ENCODE measurements at places on chromosomes 1 and 21.

GRCh38 chr1:170932236-170932635, 3.1 kb upstream of the MROH9 start:
- no peak for DNase-seq

- no peak for DNase-seq
These were observed 22.6 kb upstream of the TRABD2B start for GRCh38 chr1:48019714-48020315.

DNA sequence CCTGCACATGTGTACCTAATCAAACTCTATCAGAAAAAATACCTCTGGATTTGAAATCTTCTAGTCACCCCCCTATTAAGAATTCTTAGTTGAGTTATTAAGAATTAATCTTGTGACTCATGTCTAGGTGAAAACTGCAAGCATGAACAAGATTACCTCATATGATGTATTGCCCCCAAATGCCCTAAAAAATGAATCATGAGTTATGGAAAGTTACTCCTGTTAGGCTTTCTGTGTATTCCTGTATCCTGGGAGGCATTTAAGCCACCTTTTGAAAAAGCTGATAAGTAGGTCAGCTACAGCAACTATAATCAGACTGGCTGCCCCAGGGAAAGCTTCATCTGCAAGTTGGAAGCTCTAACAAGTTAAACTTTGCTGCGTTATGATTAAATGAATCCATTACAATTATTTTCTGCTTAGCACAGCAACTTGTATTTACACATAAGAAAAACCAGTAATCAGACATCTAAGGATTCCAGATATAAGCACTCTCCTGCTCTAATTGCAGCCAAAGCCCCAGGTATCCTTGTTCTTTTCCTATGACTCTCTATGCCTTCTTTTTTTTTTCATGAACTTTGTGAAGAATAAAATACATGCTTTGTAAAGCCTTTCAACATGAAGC, 147.7 kb downstream of the NTPCR start:
- DNase-seq: no peak

DNA sequence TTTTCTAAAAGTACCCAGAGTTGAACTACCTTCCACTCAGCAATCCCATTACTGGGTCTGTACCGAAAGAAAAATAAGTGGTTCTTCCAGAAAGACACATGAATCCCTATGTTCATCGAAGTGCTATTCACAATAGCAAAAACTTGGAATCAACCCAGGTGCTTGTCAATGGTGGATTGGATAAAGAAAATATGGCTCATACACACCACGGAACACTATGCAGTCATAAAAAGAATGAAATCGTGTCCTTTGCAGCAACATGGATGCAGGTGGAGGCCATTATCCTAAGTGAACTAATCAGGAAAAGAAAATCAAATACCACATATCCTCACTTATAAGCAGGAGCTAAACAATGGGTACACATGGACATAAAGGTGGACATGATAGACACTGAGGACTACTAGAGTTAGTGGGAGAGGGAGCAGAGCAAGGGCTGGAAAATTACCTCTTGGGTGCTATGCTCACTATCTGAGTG, 32.9 kb upstream of the JUN start:
- no peak for DNase-seq

DNA sequence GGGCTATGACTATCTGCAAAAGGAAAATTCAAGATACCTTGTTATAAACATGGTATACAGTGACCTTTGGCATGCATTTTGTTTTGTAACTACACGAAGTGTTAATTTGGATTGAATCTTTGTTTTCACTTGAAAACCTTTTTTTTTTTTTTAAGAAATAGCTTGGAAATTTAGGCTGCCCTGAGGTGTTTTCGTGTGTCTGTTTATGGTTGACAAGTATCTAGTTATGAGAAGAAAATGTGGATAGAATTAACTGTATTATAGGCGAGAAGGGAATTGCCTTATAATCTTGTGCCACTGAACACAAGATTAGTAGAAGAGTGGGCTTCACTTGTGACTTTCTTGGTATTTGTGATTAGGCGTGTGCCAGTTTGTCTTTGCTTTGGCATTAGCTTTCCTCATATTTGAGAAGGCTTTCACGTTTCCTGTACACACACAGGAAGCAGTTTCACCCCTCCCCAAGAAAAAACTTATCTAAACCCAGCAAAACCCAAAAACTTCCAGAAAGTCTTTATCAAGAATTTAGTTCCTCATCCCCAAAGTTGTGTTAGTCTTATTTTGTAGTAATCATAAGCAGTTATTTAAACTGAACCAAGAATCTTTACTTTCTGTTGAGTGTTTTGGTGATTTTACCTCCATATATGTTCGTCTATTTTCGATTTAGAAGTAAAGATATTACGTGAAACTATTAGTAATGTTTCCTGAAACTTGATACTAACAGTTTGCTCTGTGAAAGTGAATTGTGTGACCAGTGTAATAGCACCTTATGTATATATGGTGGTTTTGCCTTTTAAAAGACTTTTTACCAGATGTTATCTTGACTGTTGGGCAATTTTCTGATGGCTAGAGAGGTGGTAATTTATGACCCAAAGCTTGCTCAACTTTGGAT, 3.8 kb downstream of the DYRK1A start:
- DNase-seq: no peak

DNA sequence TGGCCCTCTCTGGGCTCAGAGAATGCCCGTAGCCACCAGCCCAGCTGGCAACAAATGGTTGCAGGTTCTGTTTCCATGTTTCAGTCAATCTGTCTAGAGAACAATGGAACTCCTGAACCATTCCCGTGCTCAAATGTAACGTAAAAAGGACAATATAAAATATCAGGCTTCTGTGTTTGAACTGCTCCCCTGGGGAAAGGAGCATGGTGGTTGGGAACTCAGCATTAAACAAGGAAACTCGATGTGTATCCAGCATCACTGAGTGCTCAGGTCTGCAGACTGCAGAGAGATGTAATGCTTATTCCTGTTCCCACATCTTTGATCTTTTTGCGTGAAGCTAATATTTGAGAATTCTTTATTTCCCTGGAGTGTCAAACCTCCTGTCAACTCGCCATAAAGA, 326.5 kb downstream of the KIF26B start:
- no peak for DNase-seq

GRCh38 chr1:117244971-117245370, 34.2 kb upstream of the VTCN1 start:
- no peak for DNase-seq

DNA sequence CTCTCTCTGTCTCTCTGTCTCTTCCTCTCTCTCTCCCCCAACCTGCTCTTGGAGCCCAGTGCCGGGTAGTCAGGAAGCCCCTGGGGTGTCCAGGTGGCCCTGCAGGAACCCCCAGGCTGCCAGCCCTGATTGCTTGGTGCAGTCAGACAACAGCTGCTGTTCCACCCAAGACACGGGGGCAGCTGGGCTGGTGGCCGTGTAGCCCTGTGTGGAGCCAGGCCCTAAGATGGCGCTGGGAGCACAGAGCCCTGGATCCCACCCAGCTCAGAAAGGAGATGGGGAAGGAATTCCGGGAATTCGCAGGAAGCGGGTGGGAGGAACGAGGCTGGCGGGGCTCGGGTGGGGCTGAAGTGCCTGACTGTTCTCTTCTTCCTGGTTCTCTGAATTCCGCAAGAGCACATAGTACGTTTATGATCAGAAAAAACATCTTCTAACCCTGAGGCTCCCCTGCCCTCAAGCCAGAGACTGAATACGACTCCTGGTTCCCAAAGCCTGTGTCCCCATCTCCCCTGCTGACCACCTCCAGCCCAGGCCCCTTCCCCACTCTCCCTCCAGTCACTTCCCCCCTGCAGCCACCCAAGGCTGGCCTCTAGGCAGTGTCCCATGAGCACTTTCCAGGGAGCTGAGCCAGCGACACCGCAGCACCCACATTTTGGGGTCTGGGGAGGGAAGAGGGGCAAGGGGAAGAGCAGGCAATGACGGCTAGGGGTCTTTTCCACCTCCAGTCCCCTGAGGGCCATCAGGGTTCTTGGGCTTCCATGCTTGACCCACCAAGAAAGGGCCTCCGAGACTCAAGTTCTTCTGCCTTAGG, 55.0 kb downstream of the WNT9A start:
- no peak for DNase-seq

All from activated T-helper 2 cell treated with anti-CD3 and anti-CD28 coated beads, Interferon-gamma antibody, Interleukin-2, Interleukin-4, amounts not matched to agents 10 μg/mL and 5 μg/mL and 100 μg/mL, durations not matched to agents 14 hours and 24 hours and 36 hours (primary cell).